ENCODE measurements at places on chromosomes 12 and 14. TPM values are rescaled to one million over a fixed set of nuclear protein-coding genes. Genes with fewer than 3 reads are reported as not detected.
A peak's percentile ranks its signal among the peaks of the same experiment; 100 is the strongest.

GRCh38 chr14:73467377-73467776 is 9.0 kb upstream of the NUMB start:
- no peaks in the 10 kb centered on the region for H3K27me3 ChIP-seq
- no peak for DNase-seq
- no peak overlapping the region for H3K27ac ChIP-seq
- H3K36me3 ChIP-seq = no peaks in the 10 kb centered on the region

- DNase-seq = no peak
- no peaks in the 10 kb centered on the region for H3K27me3 ChIP-seq
These were observed 94.0 kb downstream of the RPS29 start for GRCh38 chr14:49492151-49492550.

DNA sequence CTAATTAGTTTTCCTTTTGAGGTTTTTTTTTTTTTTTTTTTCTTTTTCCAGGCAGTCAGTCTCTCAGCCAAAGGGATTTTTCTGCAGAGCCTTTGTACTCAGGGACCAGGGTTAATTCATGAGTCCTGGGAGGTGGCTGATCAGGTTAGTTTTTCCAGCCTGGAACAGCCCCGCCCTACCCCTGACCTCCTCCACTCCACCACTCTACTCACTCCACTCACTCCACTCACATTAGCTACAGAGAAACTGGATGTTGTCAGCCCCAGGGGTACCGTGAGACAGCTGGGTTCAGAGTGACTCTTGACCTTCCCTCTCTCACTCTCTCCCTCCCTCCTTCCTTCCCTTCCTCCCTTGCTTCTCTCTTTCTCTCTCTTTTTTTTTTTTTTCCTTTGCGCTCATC is 161.0 kb downstream of the CRADD start:
- DNase-seq = no peak
- peaks cover 22% of the 10 kb centered on the region for H3K4me1 ChIP-seq
- H3K27ac ChIP-seq = no peak overlapping the region
- no peak overlapping the region for H3K4me3 ChIP-seq
- H3K27me3 ChIP-seq = no peaks in the 10 kb centered on the region
- no peaks in the 10 kb centered on the region for H3K36me3 ChIP-seq

- peaks cover 65% of the 10 kb centered on the region for H3K4me1 ChIP-seq
- H3K4me3 ChIP-seq = no peak overlapping the region
- H3K27ac ChIP-seq = no peak overlapping the region
- H3K27me3 ChIP-seq = no peaks in the 10 kb centered on the region
- H3K36me3 ChIP-seq = no peaks in the 10 kb centered on the region
These were observed 5.3 kb downstream of the TMEM253 start for GRCh38 chr14:21106176-21106497.

DNA sequence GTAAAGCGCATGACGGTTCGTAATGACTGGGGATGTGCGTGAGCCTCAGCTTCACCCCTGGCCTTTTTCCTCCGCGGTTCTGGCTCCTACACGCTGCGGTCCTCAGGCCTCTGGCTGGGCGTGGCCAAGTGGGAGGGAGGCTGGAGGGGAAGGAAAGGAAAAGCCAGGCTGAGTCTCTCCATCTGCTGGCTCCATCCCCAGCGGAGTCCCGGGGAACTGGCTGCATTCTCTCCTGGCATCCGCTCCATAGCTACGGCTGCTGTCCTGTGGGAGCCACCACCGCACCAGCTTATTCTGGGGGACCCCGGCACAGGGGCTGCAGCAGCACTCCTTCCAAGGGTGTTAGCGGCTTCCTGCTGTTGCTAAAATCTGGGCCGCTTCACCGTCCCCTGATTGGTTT is 68.2 kb upstream of the SLC24A4 start:
- peak overlapping the region; percentile 55 for H3K4me3 ChIP-seq
- peak; percentile 54 for DNase-seq
- no peaks in the 10 kb centered on the region for H3K36me3 ChIP-seq
- peaks cover 33% of the 10 kb centered on the region for H3K4me1 ChIP-seq
- peaks cover 38% of the 10 kb centered on the region for H3K27me3 ChIP-seq

GRCh38 chr12:106248846-106249371 is 1.1 kb upstream of the CKAP4 start:
- H3K4me3 ChIP-seq = peak overlapping the region; percentile 73
- no peaks in the 10 kb centered on the region for H3K36me3 ChIP-seq
- no peak for DNase-seq
- no peaks in the 10 kb centered on the region for H3K27me3 ChIP-seq

- H3K27ac ChIP-seq = peak overlapping the region; percentile 78
- H3K27me3 ChIP-seq = peaks cover 4% of the 10 kb centered on the region
- peaks cover 41% of the 10 kb centered on the region for H3K4me1 ChIP-seq
- peaks cover 18% of the 10 kb centered on the region for H3K36me3 ChIP-seq
These were observed 790 bp downstream of the SSH1 start for GRCh38 chr12:108856428-108857157.

GRCh38 chr14:71408362-71409030 is 501.2 kb downstream of the PCNX1 start:
- H3K36me3 ChIP-seq = peaks cover 3% of the 10 kb centered on the region
- no peaks in the 10 kb centered on the region for H3K27me3 ChIP-seq
- no peak for DNase-seq
- H3K4me3 ChIP-seq = no peak overlapping the region
- peaks cover 43% of the 10 kb centered on the region for H3K4me1 ChIP-seq

PMCH gene
- total RNA-seq = not detected

DNA sequence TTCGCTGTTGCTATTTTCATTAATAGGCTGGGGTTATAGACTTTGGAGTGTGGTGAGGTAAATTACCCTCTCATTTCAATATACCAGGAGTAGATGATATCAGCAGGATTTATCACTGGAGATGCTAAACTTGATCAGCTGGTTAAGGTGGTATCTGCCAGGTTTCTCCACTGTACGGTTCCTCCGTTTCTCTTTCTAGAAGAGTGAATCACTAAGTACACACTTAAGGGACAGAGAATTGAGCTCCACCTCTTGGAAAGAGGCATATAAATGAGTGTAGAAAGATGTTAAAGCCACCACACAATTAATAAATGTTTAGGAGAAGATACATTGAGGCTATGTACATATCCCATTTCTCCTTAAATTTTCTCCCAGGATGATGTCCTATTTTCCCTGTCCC is 277.4 kb upstream of the GRIP1 start:
- H3K27me3 ChIP-seq = no peaks in the 10 kb centered on the region
- H3K4me3 ChIP-seq = no peak overlapping the region
- DNase-seq = no peak
- peaks cover 20% of the 10 kb centered on the region for H3K4me1 ChIP-seq
- no peak overlapping the region for H3K27ac ChIP-seq

GRCh38 chr12:10189653-10190052 is 10.8 kb downstream of the TMEM52B start:
- no peak for DNase-seq
- H3K27me3 ChIP-seq = peaks cover 4% of the 10 kb centered on the region
- H3K4me1 ChIP-seq = peaks cover 17% of the 10 kb centered on the region
- H3K36me3 ChIP-seq = no peaks in the 10 kb centered on the region
- H3K27ac ChIP-seq = no peak overlapping the region

GRCh38 chr14:52355016-52355431 is 40.9 kb downstream of the PTGER2 start:
- no peak for DNase-seq
- H3K27ac ChIP-seq = no peak overlapping the region
- H3K4me3 ChIP-seq = no peak overlapping the region
- H3K36me3 ChIP-seq = no peaks in the 10 kb centered on the region
- no peaks in the 10 kb centered on the region for H3K27me3 ChIP-seq

SLC6A15 gene
- 27.0 TPM for total RNA-seq

DNA sequence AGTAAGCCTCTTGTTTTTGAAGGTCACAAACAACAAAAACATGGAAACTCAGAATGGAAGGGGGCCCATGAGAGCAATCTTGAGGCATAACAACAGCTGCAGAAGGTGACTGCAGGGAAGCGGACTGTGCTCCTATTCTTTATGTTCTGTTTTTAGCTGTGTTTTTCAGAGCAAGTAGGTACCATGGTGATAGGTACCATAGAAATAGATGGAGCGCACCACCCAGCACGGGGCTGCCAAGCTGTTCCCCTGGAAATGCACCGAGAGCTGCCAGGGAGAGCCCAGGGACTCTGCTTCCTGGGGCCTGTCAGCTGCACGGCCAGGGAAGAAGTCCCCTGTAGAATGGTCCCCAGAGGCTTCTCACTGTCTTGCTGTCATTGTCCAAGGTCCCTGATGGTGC is 32.8 kb downstream of the DGLUCY start:
- no peak overlapping the region for H3K27ac ChIP-seq
- no peak for DNase-seq
- H3K4me1 ChIP-seq = no peaks in the 10 kb centered on the region
- no peak overlapping the region for H3K4me3 ChIP-seq

DNA sequence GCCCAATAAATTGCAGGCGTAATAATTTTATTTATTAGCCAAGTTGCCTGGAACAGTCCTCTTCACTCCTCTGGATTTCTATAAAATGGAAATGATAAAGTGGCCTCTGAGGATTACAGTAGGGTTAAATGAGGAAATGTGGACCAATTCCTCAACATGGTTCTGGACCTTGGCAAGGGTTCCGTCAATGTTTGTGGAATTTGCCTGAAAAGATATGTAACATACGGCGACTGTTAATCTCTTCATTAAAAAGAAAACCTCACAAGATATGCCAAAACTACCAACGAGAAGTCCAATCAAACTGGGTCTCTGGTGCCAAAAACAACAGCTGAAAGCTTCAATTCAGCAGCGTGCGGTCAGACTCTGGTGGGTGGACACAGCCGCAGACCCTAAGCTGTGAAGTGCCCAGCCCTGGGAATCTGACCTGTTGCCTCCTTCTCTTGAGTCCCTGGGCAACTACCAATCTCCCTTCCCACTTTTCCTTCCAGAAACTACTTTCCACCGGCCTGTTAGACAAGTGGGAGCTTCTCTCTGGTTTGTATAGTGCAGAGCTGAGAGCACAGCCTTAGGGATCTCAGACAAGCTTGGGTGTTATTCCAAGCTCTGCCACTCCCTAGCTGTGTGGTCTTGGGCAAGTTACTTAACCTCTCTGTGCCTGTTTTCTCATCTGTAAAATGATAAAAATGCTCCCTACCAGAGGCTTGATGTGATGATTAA is 190.5 kb upstream of the GSC start:
- H3K4me3 ChIP-seq = no peak overlapping the region
- H3K27ac ChIP-seq = no peak overlapping the region

- DNase-seq = no peak
- no peaks in the 10 kb centered on the region for H3K4me1 ChIP-seq
- H3K4me3 ChIP-seq = no peak overlapping the region
- peaks cover 71% of the 10 kb centered on the region for H3K27me3 ChIP-seq
- H3K27ac ChIP-seq = no peak overlapping the region
These were observed 7.3 kb upstream of the GALNT9 start for GRCh38 chr12:132336451-132337413.

- no peak overlapping the region for H3K4me3 ChIP-seq
- peaks cover 54% of the 10 kb centered on the region for H3K27me3 ChIP-seq
- no peaks in the 10 kb centered on the region for H3K36me3 ChIP-seq
These were observed 18.7 kb downstream of the DTX1 start for GRCh38 chr12:113075137-113075683.

ERP27 gene
- total RNA-seq = not detected

GRCh38 chr12:6867413-6868210 is at the start of gene TPI1:
Gene TPI1 (plus strand): TSS chr12:6867531. CDS start chr12:6867567, 36 bp downstream.
- peaks cover 60% of the 10 kb centered on the region for H3K4me1 ChIP-seq
- peak within 1 kb of the TSS; percentile 89 for H3K4me3 ChIP-seq
- peaks cover 64% of the 10 kb centered on the region for H3K36me3 ChIP-seq
- peak; percentile 79 for DNase-seq

- H3K27me3 ChIP-seq = peaks cover 25% of the 10 kb centered on the region
- peaks cover 11% of the 10 kb centered on the region for H3K36me3 ChIP-seq
These were observed 4.2 kb upstream of the AMN1 start for GRCh38 chr12:31732926-31733548.

- H3K27me3 ChIP-seq = peaks cover 33% of the 10 kb centered on the region
- no peak for DNase-seq
- H3K27ac ChIP-seq = no peak overlapping the region
- H3K4me1 ChIP-seq = no peaks in the 10 kb centered on the region
- no peaks in the 10 kb centered on the region for H3K36me3 ChIP-seq
These were observed 75.8 kb upstream of the GALNT9 start for GRCh38 chr12:132404951-132405741.

- H3K27ac ChIP-seq = no peak overlapping the region
- H3K27me3 ChIP-seq = peaks cover 4% of the 10 kb centered on the region
- H3K4me1 ChIP-seq = peaks cover 7% of the 10 kb centered on the region
- no peak overlapping the region for H3K4me3 ChIP-seq
These were observed 10.7 kb upstream of the RTRAF start for GRCh38 chr14:51978681-51979085.

DNA sequence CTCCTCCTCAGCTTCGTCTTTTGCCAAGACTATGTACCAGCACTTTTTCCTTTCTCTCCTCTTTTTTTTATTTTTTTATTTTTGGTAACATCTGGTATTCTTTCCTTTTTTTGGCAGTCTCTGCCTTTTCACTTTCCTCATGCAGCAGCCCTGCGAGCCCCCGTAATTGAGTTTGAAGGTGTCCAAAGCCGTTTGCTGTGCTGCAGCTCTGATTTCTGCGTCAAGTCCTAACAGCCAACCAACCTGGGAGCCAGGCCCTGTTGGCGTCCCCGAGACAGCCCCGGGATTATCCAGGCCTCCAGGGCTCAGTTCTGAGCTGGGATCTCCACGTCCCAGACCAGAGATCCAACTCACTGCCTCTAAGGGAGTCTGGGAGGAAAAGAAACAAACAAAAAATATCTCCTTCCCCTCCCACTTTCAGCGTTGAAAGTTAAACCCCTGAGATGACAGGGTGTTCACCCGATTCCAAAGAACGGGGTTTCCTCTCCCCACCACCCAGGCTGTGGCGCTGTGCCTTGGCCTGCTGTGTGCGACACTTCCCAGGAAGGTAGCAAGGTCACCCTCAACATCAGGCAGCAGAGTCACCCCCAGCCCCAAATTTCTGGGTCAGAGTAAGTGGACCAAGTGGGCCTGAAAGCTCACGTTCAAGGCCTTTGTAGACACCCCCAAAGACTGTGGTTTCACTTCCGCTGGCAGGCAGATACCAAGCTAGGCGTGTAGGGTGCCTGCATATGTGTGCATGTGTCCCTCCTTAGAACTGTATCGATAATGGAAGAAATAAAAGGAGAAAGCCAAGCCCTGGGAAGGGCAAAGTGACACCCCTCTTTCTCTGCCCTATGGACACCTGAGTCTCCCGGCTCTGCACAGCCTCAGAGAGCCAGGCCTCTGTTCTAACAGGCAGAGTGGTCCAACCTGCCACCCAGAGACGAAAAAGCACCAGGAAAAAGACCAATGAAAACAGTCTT is 11.1 kb downstream of the BCL11B start:
- no peaks in the 10 kb centered on the region for H3K27me3 ChIP-seq
- H3K4me1 ChIP-seq = peaks cover 86% of the 10 kb centered on the region
- peak overlapping the region; percentile 91 for H3K27ac ChIP-seq
- no peaks in the 10 kb centered on the region for H3K36me3 ChIP-seq
- peak overlapping the region; percentile 23 for H3K4me3 ChIP-seq

GRCh38 chr12:94416613-94417012 is 43.1 kb downstream of the CEP83 start:
- DNase-seq = no peak
- H3K4me1 ChIP-seq = peaks cover 18% of the 10 kb centered on the region
- no peak overlapping the region for H3K4me3 ChIP-seq

PLEKHG7 gene
- total RNA-seq = not detected

Data from WTC11 (cell line).